COR-L47 (cell line): ENCODE measurements at places on chromosomes 11 and 22.

- DNase-seq, result no peak
Measured at GRCh38 chr11:75203138-75203537, 37.4 kb upstream of the TPBGL start.

GRCh38 chr22:45506816-45507360, 4.2 kb downstream of the FBLN1 start:
- DNase-seq, result no peak

DNA sequence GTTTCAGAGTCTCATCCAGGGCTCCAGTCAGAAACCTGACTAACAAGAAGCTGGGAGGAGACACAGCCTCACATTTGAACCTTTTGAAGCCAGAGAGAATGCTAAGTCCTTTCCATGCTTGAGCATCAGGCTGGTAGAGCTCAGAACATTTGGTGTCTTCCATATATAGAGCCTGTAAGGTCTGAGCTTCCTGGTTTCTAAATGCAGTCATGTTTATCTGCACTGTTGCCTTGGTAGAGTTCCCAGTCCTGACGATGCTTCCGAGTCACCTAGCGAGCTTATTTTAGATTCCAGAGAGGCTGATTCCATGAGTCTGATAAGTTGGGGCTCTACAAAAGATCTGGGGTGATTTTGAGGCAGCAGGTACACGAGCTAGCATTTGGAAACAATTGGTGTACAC, 68.4 kb upstream of the SORL1 start:
- DNase-seq, result no peak

GRCh38 chr11:62553839-62554361, 7.3 kb upstream of the AHNAK start:
- DNase-seq, result no peak

GRCh38 chr11:77140231-77140851, 12.3 kb downstream of the MYO7A start:
- no peak for DNase-seq

- DNase-seq, result no peak
Measured at GRCh38 chr11:125375146-125375545, 120.9 kb downstream of the FEZ1 start.

- DNase-seq, result no peak
Measured at GRCh38 chr11:74775762-74776161, 27.1 kb downstream of the RNF169 start.

DNA sequence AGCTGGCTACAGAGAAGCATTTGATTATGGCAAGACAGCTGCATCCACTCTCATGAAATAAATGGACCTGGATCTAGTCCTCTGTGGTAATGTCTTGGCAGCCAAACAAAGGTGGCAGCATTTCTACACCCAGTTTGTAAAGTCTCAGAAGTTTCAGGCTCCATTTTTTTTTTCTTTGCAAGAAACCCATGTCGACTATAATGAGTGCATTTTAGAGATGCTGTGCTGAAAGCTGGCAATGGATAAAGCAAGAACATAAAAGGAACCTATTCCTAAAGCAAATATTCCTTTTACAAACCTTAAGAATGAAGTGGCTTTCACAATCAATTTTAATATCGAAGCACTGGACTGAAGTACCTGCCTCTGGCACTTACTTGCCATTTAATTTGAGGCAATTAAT, 33.5 kb downstream of the THAP12 start:
- DNase-seq, result no peak
